Progenitor cell of endocrine pancreas (in vitro differentiated cells): ENCODE measurements at places on chromosomes 11 and 22. TPM values are rescaled to one million over a fixed set of nuclear protein-coding genes. Genes with fewer than 3 reads are reported as not detected.
A peak's percentile ranks its signal among the peaks of the same experiment; 100 is the strongest.

GRCh38 chr11:82899186-82899820 is 927 bp downstream of the PRCP start:
- peak overlapping the region; percentile 97 for H3K27ac ChIP-seq
- DNase-seq, result no peak
- H3K36me3 ChIP-seq, result peaks cover 1% of the 10 kb centered on the region

DNA sequence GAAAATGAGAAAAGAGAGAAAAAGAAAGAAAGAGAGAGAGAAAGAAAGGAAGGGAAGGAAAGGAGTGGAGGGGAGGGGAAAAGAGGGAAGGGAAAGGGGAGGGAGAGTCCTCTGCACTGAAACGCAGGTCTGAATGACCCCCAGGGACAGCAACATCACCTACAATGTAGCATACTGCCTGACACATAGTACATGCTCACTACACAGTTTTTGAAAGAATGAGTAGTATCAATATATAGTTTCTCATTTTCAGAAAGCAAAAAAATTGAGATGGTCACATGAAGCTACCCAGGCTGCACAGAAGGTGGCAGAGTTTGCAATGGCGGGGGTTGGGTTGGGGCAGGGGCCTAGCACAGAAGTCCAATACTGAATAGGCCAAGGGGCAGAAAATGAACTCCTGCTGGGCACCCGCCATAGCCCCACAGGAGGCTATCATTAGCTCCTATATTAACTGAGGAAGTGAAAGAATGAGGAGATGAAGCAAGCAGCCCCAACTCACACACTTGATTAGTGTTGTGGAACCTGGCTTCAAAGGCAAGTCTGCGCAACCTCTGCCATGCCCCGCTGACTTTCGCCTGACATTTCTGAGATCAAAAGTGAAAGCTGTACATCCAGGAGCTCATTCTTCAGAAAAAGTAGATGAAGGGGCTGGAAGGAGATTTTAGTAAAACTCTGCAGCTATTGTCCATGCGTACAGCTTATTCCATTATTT is 241.2 kb upstream of the SYN3 start:
- H3K27ac ChIP-seq, result no peak overlapping the region
- H3K36me3 ChIP-seq, result peaks cover 17% of the 10 kb centered on the region
- no peak for DNase-seq
- no peaks in the 10 kb centered on the region for H3K27me3 ChIP-seq
- H3K4me1 ChIP-seq, result peaks cover 14% of the 10 kb centered on the region

DNA sequence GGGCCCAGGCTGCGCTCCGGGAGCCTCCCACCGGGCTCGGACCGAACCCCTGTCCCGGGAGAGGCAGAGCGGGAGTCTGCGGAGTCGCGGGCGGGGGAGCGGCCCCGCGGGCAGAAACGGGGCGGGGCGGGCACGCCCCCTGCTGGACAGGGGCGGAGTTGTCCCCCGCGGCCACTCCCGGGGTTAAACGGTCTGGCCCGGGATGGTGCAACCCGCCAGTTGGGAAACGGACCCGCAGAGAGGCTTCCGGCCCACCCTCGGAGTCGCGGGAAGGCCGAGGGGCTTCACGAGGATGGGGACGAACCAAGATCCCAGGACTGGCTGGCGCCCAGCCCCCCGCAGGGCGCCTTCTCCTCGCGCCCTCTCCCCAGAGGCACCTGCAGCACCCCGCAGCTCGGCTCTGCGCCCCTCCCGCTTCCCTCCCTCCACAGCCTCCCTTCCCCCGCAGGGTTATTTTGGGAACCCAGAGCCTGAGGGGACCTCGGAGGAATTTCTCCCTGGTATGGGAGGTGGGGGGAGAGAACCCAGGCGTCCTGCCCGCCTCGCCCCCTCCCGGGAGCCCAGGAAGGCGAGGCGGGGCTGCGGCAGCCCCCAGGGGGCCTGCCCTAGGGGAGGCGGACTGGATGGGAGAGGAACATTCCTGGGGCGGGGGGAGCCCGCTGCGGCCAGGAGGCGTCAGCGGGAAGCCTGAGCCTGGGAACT is 902 bp downstream of the RASGRP2 start:
- H3K4me1 ChIP-seq, result peaks cover 8% of the 10 kb centered on the region
- DNase-seq, result peak; percentile 55
- peaks cover 68% of the 10 kb centered on the region for H3K27me3 ChIP-seq
- no peak overlapping the region for H3K27ac ChIP-seq
- H3K36me3 ChIP-seq, result no peaks in the 10 kb centered on the region

GRCh38 chr11:107018219-107018901 is at the start of gene GUCY1A2:
Gene GUCY1A2, minus strand, starts transcription at chr11:107018476. Its CDS starts 421 bp downstream, at chr11:107018055.
- peaks cover 26% of the 10 kb centered on the region for H3K4me1 ChIP-seq
- no peaks in the 10 kb centered on the region for H3K36me3 ChIP-seq
- peak within 1 kb of the TSS; percentile 85 for H3K4me3 ChIP-seq
- peak within 1 kb of the TSS; percentile 90 for H3K27ac ChIP-seq

The TMEM223 gene
- total RNA-seq, result 18.6 and 19.8 TPM in 2 replicates

The LRRC4C gene
- total RNA-seq, result 1.3 and 2.0 TPM in 2 replicates

DNA sequence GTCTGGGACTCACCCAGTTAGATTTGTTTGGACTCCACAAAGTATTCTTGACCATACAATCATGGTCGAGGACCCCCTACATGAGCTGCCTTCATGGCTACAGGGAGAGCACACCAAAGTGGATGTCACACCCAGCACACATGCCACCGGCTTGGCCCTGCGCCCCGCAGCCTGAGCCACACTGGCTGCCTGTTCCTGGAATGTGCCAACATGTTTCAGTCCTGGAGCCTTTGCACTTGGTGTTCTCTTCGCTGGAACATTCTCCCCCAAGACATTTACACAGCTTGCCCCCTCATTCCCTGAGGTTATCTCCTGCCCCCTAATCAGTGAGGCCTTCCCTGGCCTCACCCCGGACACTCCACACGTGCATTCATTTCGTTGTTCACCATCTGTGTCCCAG is 46.0 kb downstream of the PPARA start:
- no peak overlapping the region for H3K4me3 ChIP-seq
- peaks cover 6% of the 10 kb centered on the region for H3K4me1 ChIP-seq
- peaks cover 18% of the 10 kb centered on the region for H3K36me3 ChIP-seq
- no peak for DNase-seq
- H3K27ac ChIP-seq, result no peak overlapping the region

- peaks cover 20% of the 10 kb centered on the region for H3K36me3 ChIP-seq
- H3K4me3 ChIP-seq, result no peak overlapping the region
- H3K27ac ChIP-seq, result no peak overlapping the region
- peaks cover 21% of the 10 kb centered on the region for H3K4me1 ChIP-seq
Measured at GRCh38 chr11:78795621-78796261, 221.1 kb upstream of the NARS2 start.

GRCh38 chr11:69663326-69663725 is 11.8 kb downstream of the LTO1 start:
- H3K27me3 ChIP-seq, result no peaks in the 10 kb centered on the region
- peaks cover 3% of the 10 kb centered on the region for H3K4me1 ChIP-seq
- DNase-seq, result no peak
- H3K36me3 ChIP-seq, result peaks cover 6% of the 10 kb centered on the region

- H3K27ac ChIP-seq, result no peak overlapping the region
- DNase-seq, result no peak
- no peaks in the 10 kb centered on the region for H3K27me3 ChIP-seq
- peaks cover 30% of the 10 kb centered on the region for H3K4me1 ChIP-seq
Measured at GRCh38 chr22:40531951-40532900, 104.3 kb downstream of the MRTFA start.

- H3K36me3 ChIP-seq, result no peaks in the 10 kb centered on the region
- H3K4me3 ChIP-seq, result no peak overlapping the region
- H3K4me1 ChIP-seq, result peaks cover 7% of the 10 kb centered on the region
Measured at GRCh38 chr22:44143105-44143474, 37.6 kb upstream of the PARVG start.

The NCAM1 gene
- 17.8 and 27.3 TPM in 2 replicates for total RNA-seq

DNA sequence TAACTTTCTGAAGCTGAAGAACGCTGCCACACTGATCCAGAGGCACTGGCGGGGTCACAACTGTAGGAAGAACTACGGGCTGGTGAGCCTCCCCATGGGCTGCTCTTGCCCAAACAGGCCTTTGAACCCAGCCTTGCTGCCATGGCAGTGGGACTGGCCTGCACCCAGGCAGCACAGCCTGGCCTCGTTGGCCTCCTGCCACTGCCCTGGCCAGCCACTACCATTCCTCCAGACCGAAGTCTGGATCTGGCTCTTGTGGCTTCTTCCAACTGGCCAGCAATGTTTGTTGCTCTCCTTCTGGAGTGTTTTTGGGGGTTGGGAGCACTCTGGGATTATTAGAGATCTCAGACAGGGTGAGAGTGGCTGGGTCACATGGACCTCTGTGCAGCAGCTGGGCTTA is 51.0 kb downstream of the MYO7A start:
- no peaks in the 10 kb centered on the region for H3K36me3 ChIP-seq
- H3K4me1 ChIP-seq, result peaks cover 3% of the 10 kb centered on the region
- H3K27me3 ChIP-seq, result no peaks in the 10 kb centered on the region
- no peak overlapping the region for H3K4me3 ChIP-seq

DNA sequence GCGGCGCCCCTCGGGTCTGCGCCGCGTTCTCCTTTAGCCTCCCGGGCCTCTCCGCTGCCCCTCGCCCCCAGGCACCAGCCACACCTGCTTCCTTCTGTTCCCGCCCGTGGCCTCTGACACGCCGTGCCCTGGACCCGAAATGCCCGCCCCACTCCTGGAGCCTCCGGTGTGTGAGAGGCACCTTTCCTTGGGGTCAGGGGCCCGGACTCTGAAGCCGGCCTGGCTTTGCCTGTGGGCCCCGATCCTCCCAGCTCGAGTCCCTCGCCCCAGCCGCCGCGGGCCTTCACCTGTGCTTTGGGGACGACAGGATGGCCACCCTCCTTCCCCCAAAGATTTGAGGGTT is 661 bp upstream of the CDPF1 start:
- H3K27ac ChIP-seq, result peak overlapping the region; percentile 23
- no peak for DNase-seq
- H3K27me3 ChIP-seq, result no peaks in the 10 kb centered on the region
- H3K4me3 ChIP-seq, result peak overlapping the region; percentile 77
- H3K36me3 ChIP-seq, result peaks cover 1% of the 10 kb centered on the region
